ENCODE measurements at places on chromosomes 2 and 18.

GRCh38 chr2:43493954-43494353, 101.9 kb downstream of the THADA start:
- DNase-seq = no peak

DNA sequence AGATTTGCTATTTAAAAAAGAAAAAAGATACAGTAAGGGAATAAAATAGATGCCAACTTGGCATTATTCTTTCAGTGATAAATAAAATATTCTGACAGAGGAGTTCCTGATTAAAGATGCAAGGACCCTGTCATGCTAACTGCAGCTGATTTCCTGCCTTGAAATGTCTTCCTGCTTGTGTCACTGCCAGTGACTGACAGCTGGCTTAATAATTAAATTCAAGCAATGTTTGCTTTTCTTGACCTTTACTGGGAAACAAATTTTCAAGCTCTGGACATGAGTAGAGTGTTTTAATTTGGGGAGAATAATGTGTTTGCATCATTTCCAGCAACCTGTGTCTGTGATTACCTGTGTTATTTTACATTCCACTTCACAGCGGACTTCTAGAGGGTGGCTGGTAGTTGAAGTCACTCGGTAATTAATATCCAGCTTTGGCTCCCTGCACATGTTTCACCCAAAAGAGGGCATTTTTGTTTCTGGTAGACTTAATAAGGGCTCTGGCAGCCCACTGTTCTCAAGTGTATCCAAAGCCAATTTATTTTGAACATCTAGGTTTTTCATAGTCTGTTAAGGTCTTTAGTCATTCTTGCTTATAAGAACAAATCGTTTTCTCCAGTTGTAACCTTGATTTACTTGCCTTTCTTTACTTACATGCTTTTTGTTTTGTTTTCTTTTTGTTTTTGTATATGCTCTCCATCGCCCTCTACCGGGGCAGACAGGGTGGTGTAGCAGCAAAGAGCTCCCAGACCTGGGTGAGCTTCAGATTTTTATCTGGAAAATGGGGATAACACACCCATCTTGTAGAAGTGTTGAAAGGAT, 48.5 kb upstream of the PROKR1 start:
- peak; percentile 23 for DNase-seq

- no peak for DNase-seq
Measured at GRCh38 chr18:8801263-8801901, 96.0 kb downstream of the MTCL1 start.

DNA sequence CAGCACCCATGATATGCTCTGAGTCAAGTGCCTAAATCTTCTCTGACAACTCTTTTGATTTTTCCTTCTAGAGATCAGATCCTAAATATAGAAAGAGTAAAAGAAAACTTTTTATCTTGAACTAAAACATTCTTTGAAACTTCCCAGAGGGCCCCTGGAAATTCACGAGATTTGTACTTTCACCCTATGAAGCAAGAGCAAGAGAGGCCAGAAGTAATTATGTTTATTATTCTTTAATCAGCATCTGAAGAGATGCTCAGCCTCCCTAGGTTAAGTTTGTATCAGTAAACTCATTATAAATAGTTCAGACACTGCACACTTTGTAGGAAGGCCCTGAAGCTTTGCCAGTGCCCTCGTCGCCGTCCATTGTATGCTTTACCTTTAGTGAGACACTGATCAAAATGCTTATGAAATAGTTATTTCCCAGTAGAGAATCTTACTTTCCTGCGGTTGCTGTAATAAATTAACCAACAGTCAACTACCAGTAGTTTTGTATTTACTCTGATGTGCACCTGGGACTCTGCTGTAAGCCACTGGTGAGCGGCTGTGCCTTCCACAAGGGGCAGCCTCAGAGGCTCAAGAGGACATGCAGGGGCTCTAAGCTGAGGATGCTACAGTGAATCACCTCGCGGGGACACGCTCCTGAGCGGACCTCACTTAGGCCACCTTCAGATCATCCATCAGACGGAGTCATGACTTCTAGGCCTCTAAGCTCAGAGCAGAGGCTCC, 71.9 kb downstream of the BIN1 start:
- no peak for DNase-seq

GRCh38 chr2:208192611-208193236, 2.9 kb upstream of the C2orf80 start:
- no peak for DNase-seq

Data from left cardiac atrium (tissue), 4 donors.